ENCODE measurements at places on chromosomes 3 and 15. TPM values are rescaled to one million over a fixed set of nuclear protein-coding genes. Genes with fewer than 3 reads are reported as not detected.

PIERCE2 gene
- total RNA-seq = 1.4 TPM

TMC3 gene
- 0.04 TPM for total RNA-seq

ROBO1 gene
- 38.7 TPM for total RNA-seq

LCMT2 gene
- 7.5 TPM for total RNA-seq

RFT1 gene
- 8.2 TPM for total RNA-seq

LSAMP gene
- 9.8 TPM for total RNA-seq

GOLGA8R gene
- 3.1 TPM for total RNA-seq

SGO1 gene
- total RNA-seq = 4.2 TPM

SOX14 gene
- total RNA-seq = not detected

HESX1 gene
- total RNA-seq = 1.4 TPM

MUC13 gene
- not detected for total RNA-seq

GOLGA8J gene
- total RNA-seq = 0.09 TPM

CD276 gene
- 48.3 TPM for total RNA-seq

RTP1 gene
- 0.04 TPM for total RNA-seq

TM4SF4 gene
- total RNA-seq = 0.09 TPM

MUC20 gene
- total RNA-seq = 0.66 TPM

NR1I2 gene
- total RNA-seq = 0.27 TPM

SNTN gene
- total RNA-seq = not detected

PDCD7 gene
- total RNA-seq = 11.6 TPM

ENTPD3 gene
- total RNA-seq = 0.44 TPM

GPR87 gene
- total RNA-seq = not detected

LMAN1L gene
- 0.04 TPM for total RNA-seq

BSN gene
- 0.44 TPM for total RNA-seq

BTBD1 gene
- total RNA-seq = 107 TPM

FOXL2 gene
- total RNA-seq = not detected

RSL24D1 gene
- total RNA-seq = 103 TPM

SPINT1 gene
- total RNA-seq = 0.40 TPM

SLC9A9 gene
- total RNA-seq = 18.3 TPM

GHSR gene
- total RNA-seq = not detected

CHRM5 gene
- not detected for total RNA-seq

KCNMB2 gene
- 11.7 TPM for total RNA-seq

NMNAT3 gene
- total RNA-seq = 5.8 TPM

FAM174B gene
- total RNA-seq = 13.3 TPM

SEMA5B gene
- total RNA-seq = 17.7 TPM

A4GNT gene
- total RNA-seq = not detected

EPHB1 gene
- 3.5 TPM for total RNA-seq

AHSG gene
- total RNA-seq = 0.75 TPM

TTLL13 gene
- total RNA-seq = 0.09 TPM

CADPS gene
- total RNA-seq = 0.58 TPM

FGD5 gene
- total RNA-seq = 14.1 TPM

PRTG gene
- 5.7 TPM for total RNA-seq

PLA2G4D gene
- not detected for total RNA-seq

ANKDD1A gene
- 3.5 TPM for total RNA-seq

TRH gene
- total RNA-seq = 0.13 TPM

GBE1 gene
- 8.8 TPM for total RNA-seq

INAFM2 gene
- total RNA-seq = 12.4 TPM

FBXO40 gene
- total RNA-seq = 2.4 TPM

CPNE9 gene
- 0.09 TPM for total RNA-seq

GOLGA6A gene
- total RNA-seq = 0.13 TPM

SAXO2 gene
- total RNA-seq = 1.1 TPM

PRSS50 gene
- total RNA-seq = 0.09 TPM

CLDN16 gene
- total RNA-seq = not detected

CHRD gene
- 14.1 TPM for total RNA-seq

ECE2 gene
- not detected for total RNA-seq

SCN11A gene
- total RNA-seq = 2.0 TPM

Measured in muscle of leg (tissue), 16 donors.